ENCODE measurements at places on chromosomes 1 and 21.

DNA sequence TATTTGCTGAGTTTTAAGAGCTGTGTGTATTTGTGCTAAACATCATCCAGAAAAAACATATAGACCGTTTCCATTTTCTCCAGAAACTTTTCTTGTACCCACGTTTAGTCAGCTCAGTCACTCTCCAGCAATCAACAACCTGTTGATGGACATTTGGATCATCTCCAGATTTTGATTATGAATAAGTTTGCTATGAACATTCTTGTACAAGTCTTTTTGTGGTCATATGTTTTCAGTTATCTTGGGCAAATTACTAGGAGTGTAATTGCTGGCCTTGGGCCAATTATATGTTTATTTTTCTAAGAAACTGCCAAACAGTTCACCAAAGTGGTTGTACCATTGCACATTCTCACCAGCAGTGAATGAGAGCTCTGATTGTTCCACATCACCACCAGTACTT, 221.8 kb downstream of the CENPF start:
- DNase-seq, result no peak

DNA sequence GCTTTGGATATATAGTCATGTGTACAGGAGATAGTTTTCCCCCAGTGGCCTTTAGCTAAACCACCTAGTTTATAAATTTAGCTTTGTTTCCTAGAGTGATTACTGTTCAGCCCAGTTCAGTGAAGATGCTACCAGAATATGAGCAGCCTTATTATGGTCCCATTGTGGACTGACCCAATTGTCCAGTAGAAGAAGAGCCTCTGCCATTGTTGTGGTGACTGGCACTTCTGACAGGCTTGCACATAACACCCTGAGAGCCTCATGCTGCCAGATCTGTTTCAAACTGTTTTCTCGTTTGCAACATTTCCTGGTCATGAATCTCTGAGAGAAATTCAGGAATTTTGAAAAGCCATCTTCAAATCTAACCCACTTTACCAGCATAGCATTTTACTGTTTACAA, 20.6 kb downstream of the KPNA6 start:
- no peak for DNase-seq

- no peak for DNase-seq
Measured at GRCh38 chr1:232748910-232749368, 56.3 kb upstream of the MAP10 start.

- DNase-seq, result no peak
Measured at GRCh38 chr1:42847111-42847595, 740 bp downstream of the ZNF691 start.

GRCh38 chr1:201424146-201424545, 2.6 kb upstream of the TNNI1 start:
- no peak for DNase-seq

DNA sequence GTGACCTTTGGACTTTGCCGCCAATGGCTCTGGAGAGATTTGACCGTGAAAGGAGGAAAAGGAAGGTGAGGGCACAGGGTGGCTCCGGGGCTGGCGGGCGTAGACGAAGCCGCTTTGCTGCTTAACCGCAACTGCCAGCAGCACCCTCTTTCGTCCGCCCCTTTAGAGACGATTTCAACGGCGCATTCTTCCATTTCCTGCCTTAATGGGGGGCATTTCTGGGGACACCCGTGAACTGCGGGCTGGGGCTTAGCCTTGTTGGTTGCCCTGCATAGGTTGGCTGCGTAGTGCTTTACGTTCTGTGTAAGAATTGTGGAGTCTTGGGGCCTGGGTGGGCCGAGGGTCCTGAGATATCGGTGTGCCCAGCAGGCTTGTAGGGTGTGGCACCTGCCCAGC, 6.7 kb upstream of the NPHP4 start:
- DNase-seq, result no peak

DNA sequence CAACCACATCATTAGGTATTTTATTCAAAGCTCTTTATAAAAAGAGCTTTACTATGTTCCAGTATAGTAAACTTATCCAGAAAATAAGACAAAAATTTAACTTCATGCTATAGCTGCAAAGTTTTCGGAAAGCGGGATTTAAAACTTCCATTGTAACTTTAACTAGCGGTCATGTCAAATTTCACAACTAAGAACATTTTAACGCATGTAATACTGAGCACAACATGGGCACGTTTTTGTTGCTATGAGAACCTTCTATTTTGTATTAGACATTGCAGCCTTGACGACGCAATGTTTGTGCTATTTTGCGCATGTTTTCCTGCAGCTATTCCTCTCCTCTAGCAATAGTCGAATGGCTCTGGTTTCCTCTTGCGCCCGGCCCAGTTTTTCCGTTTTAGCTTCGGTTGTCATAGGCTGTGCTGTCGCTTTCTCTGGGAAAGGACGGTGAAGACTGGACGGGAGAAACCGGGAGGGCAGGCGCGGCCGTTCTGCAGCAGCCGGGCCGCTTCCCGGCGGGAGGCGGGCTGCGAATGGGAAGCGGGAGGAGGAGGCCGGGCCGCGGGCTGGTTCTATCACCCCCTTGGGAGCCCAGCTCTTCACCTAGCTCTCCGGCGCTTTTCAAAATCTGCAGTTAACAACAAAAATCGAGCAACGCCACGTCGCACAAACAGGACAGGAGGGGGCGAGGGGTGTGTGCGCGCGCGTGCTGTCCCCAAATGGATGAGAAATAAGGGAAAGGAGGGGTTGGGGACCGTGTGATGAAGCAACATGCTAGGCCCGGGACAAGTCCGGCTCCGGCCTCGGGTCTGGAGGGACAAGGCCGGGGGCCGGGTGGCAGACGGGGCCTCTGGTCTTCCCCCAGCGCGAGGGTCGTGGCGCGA, 105.3 kb upstream of the HNRNPU start:
- DNase-seq, result peak; percentile 73

- DNase-seq, result no peak
Measured at GRCh38 chr1:116287341-116288200, 85.5 kb upstream of the ATP1A1 start.

GRCh38 chr1:98053471-98054366, 132.9 kb upstream of the DPYD start:
- DNase-seq, result peak; percentile 69

- no peak for DNase-seq
Measured at GRCh38 chr1:214727274-214727673, 124.3 kb downstream of the CENPF start.

DNA sequence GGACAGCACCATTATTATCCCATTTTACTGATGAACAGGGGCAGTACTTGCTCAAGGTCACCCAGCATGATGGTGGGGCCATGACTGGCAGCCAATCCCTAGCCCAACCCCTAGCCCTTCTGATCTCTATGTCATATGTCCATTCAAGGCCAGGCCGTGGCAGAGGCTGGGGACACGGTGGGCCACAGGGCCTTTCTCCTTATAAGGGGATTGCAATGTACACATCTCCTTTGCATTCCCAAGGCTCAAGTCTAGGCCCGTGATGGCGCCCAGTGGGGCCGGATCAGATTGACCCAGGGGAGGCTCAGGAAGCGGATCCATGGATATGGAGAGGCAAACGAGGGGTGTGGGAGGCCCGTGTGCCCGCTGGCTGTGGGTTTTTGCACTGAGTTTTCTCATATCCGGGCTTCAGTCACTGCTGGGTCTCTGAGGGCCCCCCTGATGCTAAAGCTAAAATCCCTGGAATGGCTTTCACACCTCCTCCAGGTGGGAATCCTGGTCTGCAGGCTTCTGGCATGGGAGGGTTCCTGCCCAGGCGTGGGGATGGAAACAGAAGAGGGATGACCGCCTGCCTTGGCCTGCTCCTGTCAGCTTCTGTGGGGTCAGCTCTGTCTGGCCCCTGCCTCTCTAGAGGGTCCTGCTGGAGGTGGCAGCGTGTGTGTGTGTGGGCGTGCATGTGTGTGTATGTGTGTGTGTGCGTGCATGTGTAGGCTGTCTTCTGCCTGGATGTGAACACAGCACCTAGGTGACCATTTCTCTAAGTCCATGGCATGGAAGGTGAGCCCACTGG, 2.1 kb downstream of the MYOM3 start:
- DNase-seq, result no peak

GRCh38 chr1:45477646-45478045, 13.3 kb downstream of the TESK2 start:
- DNase-seq, result no peak

GRCh38 chr1:8352886-8353785, 35.2 kb downstream of the SLC45A1 start:
- DNase-seq, result no peak

- DNase-seq, result no peak
Measured at GRCh38 chr1:175062339-175062738, 5.3 kb upstream of the TNN start.

DNA sequence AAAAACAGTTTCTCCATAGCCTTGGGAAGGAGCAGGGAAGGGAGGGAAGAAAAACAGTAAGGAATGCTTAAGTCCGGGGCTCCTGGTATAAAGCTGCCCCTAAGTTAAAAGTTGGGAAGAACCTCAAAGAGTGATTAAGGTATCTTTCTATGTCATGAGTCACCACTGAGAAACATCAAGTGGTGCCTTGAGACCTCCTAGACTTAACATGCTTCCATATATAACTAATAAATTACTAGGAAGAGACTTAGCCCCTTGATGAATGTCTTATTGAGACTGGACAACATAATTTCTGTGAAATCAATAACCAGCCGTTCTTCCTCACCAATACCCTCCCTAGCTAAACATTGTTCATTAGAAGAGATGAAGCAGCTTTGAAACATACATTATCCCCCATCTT, 121.8 kb upstream of the SLC44A3 start:
- DNase-seq, result no peak

GRCh38 chr1:24373044-24373443, 40.5 kb downstream of the STPG1 start:
- DNase-seq, result no peak

DNA sequence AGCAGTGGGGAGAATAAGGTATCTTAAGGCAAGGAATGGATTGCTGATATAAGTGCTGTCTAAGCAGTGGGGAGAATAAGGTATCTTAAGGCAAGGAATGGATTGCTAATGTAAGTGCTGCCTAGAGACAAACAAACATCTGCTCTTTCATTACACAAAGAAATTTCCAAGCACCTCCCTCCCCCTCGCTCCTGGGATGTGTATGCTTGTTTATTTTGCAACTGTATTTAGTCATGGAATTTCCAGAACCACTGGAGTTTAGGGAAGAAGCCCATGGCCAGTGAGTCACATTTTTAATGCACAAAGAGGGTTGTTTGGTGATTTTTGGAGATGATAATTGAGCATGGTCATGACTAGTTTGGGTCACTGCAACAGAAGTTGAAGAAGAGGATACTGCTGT, 21.5 kb downstream of the PDPN start:
- peak; percentile 99 for DNase-seq

DNA sequence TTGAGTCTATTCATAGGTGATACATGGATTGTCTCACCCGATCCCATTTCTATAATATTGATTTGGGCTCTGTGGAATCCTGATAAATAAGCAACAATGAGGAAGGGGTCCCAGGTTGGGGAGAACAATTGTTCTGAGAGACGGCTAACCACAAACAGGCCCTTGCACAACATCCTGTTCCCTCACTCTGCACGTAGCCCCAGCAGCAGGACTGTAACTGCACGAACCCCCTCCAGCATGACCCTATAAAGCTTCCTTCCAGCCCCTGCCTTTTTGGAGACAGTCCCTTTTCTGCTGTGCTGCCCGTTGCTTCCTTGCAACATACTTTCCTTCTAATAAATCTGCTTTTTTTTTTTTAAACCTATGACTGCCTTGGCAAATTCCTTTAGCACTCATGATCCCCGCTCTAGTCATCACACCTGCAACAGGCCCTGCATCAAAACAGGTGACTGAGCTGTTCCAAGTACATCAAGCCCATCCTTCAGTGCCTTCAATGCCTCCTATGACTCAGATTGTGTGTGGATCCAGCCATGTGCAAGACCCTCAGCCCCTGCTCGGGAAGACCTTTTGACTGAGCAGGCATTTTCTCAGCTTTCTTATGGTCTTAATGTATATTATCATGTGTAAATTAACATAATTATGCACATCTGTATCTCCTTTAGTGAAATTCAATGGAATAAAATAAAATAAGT, 63.7 kb upstream of the B3GALNT2 start:
- DNase-seq, result no peak

- no peak for DNase-seq
Measured at GRCh38 chr1:87449348-87449963, 120.8 kb downstream of the LMO4 start.

- no peak for DNase-seq
Measured at GRCh38 chr1:161307230-161307768, 2.5 kb downstream of the MPZ start.
